PC-3 (cell line): ENCODE measurements at places on chromosomes 1 and 21. TPM values are rescaled to one million over a fixed set of nuclear protein-coding genes. Genes with fewer than 3 reads are reported as not detected.

Gene S100A2
- 358 and 373 TPM in 2 replicates for total RNA-seq

Gene MYOM3
- 0.04 and 0.12 TPM in 2 replicates for total RNA-seq

DNA sequence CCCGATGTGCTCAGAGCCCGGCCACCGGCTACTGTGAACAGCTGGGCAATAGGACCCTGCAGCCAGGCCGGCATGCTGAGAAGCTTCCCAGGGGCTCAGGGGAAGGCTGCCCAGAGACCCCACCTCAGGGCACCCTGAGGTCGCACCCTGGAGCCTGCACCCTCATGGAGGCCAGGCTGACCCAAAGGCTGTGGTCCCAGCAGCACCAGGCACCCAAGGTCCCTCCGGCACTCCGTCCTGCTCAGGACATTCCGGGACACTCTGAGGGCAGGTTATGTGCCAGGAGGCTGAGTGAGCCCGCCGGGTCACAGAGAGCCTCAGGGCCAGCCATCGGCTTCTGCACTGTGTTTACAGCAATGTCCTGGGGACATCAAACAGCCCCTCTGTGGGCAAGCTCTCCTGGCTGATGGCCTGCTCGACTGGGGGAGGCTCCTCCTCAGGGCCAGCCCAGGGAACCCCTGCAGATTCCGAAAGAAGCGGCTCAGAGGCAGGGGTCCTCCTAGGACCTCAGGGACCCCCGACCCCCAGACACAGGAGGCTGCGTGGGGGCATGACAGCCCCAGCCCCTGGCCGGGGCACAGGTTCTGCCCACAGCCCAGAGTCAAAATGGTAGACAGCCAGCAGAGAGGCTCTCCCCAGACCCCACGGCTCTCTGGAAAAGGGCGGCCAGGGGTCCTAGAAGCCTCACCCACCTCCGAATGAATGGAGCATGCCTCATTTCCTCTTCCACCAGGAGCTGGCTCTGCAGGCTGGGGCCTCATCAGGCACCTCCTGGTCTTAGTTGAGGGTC, 8.2 kb downstream of the SLC19A1 start:
- DNase-seq = no peak

GRCh38 chr21:45289134-45289533, 1.4 kb upstream of the POFUT2 start:
- DNase-seq = no peak

- DNase-seq = peak; percentile 75
These were observed 11.3 kb downstream of the CRABP2 start for GRCh38 chr1:156693848-156694689.

Gene DTL
- total RNA-seq = 57.9 and 65.0 TPM in 2 replicates
